Naive thymus-derived CD8-positive, alpha-beta T cell (primary cell): ENCODE measurements at places on chromosomes 4 and X.

DNA sequence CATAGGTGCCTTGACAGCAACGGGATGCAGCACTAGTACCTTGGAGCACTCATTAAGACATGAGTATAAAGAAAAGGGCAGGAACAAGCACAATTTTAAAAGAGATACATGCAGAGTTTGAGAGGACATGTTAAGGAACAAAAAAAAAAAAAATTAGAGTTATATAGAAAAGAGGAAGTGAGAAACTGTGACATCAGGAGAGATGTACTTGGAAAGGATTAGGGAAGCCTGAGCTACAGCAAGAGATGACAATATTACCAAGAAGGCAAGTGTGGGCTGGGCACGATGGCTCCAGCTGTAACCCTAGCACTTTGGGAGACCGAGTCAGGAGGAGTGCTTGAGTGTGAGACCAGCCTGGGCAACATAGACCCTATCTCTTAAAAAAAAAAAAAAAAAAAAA is 37.4 kb downstream of the GPR143 start:
- DNase-seq: no peak

DNA sequence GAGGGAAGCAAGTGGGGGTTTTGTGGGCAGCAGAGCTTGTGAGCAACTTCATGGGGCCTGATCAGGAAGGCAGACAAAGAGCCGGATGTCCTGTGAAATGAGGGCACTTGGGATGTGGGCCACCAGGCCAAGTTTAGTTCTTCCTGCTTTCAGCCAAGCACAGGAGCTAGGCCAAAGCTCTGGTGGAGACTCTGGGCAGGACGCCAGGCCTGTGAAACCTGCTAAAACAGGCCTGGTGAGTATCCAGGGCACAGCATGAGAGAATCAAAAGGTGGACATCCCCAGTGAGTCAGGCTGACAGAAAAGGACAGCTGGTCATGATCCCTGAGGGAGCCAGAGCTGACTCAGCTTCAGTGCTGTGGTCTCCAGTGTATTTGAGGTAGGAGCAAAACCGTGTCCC is 95.7 kb downstream of the NPNT start:
- no peak for DNase-seq

DNA sequence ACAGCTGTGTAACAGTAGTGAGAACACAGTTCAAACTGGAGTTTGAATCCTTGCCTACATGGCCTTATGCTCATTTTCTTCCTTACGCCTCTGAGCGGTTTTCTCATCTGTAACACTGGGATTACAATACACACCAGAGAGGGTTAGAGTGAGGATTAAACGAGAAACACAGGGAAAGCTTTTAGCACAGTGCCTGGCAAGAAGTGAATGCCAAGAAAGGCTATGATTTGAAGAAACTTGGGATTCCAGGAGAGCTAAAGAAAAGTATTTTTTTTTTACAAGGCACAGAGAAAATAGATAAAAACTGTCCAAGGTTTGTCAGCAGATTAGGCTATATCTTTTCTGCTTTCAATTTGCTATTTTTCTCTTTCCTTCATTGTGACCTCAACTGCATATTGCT is 246.4 kb downstream of the FBXW7 start:
- DNase-seq: no peak

DNA sequence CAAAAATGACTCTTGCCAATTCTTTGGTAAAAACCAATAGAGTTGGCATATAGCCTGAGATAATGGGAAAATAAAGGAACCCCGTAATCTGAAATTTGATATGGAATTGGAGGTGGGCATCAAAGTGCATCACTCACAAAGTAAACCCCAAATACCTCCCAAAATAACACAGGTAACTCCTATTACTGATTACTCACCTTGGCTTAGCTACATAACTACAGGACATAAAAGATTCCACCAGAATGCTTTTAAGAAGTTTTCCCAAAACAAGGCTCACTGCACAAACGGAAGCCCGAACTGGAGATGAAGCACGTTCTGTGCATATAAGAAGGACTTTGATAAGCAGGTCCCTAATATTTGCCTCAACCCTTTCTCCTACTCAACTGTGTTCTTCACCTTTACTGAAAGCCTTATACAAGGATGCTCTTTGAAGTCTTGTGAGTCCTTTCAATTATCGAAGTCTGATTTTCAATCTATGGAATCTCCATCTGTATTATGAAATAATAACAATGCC is 14.6 kb upstream of the ANXA10 start:
- DNase-seq: no peak

DNA sequence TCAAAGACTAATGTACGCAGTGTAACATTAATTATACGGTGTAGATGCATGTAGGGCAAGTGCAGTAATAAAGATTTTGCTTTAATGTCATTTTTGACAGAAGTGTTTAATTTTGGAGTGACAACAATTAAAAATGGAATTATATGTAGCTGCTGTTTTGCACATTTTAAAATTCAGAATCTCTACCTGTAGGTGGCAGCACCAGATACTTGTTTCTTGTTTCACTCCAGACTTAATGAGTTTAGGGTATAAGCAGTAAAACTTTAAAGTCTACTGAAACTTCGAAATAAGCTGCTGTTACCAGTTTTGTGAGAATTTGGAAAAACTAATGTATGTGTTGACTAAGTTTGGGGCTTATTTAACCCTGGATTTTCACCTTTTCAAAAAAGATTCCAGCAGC is 144.9 kb downstream of the POLA1 start:
- no peak for DNase-seq
